ENCODE measurements at places on chromosomes 5 and 9. TPM values are rescaled to one million over a fixed set of nuclear protein-coding genes. Genes with fewer than 3 reads are reported as not detected.

GRCh38 chr5:179697993-179698934, 503 bp upstream of the CANX start:
- peak; percentile 98 for ATAC-seq

- peak; percentile 53 for ATAC-seq
Measured at GRCh38 chr5:151628112-151628823, 37.1 kb upstream of the FAT2 start.

- no peak for ATAC-seq
Measured at GRCh38 chr5:14675865-14676300, 11.4 kb downstream of the OTULIN start.

GRCh38 chr5:141783005-141783946, 94.9 kb downstream of the PCDH1 start:
- no peak for ATAC-seq

DNA sequence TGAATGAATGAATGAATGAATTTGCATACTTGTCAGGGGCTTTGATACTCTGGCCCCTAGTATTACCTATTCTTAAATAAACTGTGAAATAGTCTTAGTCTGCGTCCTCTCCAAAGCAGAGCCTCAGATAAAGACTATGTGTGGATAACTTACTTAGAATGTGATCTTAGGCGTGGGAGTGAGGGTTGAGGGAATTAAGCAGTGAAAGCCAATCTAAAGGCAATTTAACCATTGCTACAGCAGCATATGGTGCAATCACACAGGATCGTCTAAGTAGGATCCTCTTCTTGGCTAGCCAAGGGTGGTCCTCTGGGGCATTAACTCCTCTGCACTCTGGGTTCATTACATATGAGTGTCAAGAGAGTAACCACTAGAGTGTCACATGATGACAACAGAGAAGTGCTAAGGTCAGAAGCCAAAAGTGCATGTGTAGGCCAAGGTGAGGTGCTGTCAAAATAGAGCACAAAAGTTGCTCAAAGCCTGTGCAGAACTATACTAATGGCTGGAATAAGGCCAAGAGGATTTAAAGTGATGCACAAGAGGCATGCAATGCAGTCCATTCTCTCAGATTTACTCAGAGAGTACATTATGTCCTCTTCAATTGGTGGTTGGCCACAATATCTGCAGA, 274.4 kb upstream of the SEMA6A start:
- ATAC-seq = no peak

- no peak for ATAC-seq
Measured at GRCh38 chr9:79431019-79431679, 140.6 kb upstream of the TLE4 start.

DNA sequence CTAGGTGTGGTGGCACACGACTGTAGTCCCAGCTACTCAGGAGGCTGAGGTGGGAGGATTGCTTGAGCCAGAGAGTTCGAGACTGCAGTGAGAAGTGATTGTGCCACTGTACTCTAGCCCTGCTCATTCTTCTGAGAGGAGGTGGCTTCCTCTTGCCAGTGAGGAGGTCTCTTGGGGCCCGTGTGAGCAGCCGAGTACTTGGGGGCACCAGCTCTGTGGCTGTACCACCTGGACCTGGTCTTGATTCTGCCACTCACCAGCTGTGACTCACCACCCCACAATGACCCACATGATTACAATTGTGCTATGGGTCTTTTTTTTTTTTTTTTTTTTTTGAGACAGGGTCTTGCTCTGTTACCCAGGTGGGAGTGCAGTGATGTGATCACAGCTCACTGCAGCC, 18.0 kb upstream of the CRB2 start:
- ATAC-seq = no peak

DNA sequence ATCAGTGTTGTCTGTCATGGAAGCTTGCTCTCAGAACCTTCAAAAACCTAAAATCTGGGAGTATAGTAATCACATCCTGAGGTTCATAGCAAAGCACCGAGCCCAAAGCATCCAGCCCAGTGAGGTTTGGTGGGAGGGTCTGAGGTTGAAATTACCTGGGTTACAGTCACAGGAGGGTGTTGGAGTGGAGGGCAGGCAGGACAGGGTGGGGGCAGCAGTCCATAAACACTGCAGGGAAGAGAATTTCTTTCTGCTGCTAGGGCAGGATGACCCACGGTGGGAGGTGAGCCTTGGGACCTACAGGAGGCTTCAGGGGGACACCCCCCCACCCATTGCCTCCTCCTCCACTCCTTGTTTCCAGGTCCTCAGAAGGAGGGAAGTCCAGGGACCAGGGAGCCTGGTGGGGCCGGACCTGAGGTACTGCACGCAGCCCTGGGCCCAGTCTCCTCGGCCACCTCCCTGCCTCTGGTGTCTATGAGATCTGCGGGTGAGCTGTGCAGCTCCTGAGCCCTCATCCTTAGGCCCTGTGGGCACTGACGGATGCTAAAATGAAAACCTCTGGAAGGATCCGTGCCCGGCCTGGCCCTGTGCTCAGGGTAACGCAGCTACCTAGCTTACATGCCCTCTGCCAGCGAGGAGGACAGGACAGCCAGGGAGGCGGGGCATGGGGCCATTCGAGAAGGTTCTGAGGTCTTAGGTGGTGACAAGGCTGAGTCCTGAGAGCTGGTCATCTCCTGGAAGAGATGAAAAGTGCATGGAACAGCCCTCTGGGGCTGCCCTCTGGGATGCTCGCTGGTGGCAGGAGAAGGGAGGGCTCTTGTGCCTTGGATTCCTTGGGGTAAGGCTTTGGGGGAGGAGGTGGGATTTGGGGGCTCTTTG, 1.8 kb upstream of the ADCY2 start:
- ATAC-seq = no peak

DNA sequence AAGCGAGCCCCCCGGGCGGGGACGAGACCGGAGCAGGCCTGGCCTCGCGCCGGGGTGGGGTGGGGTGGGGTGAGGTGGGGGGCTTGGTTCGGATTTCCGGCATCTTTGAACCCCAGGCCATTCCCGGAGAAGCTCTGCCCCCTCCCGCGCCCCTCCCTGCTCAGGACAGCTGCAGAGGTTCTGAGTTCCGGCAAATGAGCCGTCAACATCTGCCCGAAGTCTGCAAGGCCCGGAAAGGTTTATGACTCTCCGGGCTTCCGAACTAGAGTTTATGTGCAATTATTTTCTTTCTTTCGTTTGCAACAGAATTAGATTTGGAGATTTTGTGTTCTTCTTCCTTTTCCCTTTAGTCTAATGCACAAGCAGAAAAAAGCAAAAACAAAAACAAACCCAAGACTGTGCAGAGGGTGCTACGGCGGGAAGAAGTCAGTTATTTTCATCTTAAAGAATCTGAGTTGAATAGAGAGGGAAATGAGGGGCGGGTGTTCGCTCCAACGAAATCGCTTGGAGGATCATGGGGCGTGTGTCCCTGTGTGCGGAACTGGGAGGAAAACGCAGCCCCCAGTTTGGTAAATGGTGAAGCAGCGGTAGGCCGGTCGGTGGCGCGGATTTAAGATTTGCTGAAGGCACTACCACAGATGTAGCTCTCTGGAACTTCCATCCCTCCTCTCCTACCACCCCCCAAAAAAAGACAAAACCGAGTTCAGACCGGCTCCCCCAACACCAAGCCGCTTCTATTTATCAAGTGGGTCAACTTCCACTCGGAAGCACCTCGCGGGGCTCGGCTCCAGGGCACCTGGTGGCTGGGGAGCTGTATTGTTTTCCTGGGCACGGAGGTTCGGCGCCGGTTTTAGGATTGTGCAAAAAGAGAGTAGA, 4.8 kb downstream of the LHX2 start:
- ATAC-seq = no peak

DNA sequence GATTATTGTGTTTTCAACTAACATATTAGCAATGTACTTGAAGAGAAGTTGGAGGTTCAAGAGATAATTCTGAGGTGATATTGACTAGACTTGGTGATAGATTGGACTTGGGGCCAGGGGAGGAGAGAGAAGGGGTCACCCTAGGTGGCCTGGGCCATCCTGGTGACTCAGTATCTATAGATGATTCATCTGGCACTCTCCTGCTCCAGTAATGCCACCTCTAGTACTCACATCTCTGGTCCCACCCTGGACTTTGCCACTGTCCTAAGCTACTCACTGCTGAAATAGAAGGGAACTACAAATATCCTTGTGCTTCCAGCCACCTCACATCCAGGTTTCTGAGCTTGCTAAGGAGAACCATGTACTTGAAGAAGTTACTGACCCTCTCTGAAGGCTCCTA, 249.9 kb downstream of the ARRDC3 start:
- no peak for ATAC-seq

GRCh38 chr9:89564346-89564878, 40.4 kb upstream of the GADD45G start:
- no peak for ATAC-seq

GRCh38 chr5:173634465-173634983, 18.1 kb upstream of the BOD1 start:
- no peak for ATAC-seq

GRCh38 chr9:13447843-13448422, 168.4 kb upstream of the MPDZ start:
- ATAC-seq = no peak

- no peak for ATAC-seq
Measured at GRCh38 chr5:56620903-56621677, 194.3 kb upstream of the MAP3K1 start.

DNA sequence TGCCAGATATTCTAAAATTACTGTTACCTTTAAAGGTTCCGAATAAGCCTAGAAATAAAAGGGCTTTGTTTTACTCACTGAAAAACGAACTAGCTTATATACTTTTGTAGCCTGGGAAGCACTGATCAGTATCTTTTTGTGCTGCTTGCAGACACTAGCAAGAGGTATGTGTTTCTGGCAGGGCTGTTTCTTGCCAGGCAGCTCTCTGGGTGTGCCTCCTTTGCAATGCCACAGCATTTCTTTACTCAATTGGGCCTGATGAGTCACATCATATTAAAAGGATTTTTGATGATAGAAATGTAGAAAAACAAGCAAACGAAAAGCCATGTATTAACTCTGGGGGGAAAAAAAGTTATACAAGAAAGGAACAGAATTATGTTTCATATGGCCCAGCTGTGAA, 35.6 kb downstream of the CD180 start:
- ATAC-seq = peak; percentile 53

- no peak for ATAC-seq
Measured at GRCh38 chr9:126836216-126836615, 24.2 kb upstream of the ZBTB34 start.

- no peak for ATAC-seq
Measured at GRCh38 chr5:125581311-125581710, 834.9 kb upstream of the ZNF608 start.

- no peak for ATAC-seq
Measured at GRCh38 chr5:81156732-81157131, 76.4 kb upstream of the CKMT2 start.

- no peak for ATAC-seq
Measured at GRCh38 chr9:119195521-119195920, 173.7 kb downstream of the BRINP1 start.

DNA sequence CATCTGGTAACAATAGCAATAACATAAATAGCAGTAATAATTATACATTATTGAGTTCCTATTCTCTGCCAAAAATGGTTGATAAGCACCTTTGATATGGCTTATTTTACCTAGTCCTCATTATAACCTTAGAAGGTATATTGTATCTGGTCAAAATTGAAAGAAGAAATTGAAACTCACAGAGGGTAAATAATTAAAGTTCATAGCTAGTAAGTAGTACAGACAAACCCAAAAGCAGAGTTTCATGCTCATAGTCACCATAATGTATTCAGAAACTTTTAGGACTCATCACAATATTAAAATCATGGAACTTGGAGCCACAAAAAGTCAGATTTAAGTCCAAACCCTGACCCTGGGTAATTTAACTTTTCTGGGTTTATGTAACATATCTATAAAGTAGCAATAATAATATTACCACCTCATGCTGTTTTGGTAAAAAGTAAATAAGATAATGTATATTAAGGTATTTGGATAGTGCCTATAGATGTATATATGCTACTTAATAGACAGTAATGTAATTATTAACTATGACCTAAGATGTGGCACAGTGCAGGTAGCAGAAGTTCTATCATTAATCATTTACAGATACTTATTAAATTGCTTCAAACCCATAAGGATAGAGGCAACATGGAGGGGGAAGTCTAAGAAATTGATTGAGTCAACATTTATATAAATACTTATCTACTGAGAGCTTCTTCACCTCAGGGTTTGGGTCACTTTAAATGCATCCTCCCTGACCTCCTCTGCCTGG, 32.4 kb downstream of the STK32A start:
- no peak for ATAC-seq

GRCh38 chr9:21053851-21054250, 22.4 kb upstream of the HACD4 start:
- ATAC-seq = no peak

GRCh38 chr5:109701792-109702191, 12.1 kb downstream of the MAN2A1 start:
- no peak for ATAC-seq

GRCh38 chr9:133306242-133307204, 29.5 kb downstream of the SURF6 start:
- no peak for ATAC-seq

- ATAC-seq = no peak
Measured at GRCh38 chr9:76904661-76905457, 1.1 kb downstream of the PRUNE2 start.

- no peak for ATAC-seq
Measured at GRCh38 chr5:123391009-123391408, 32.2 kb downstream of the CEP120 start.

GRCh38 chr9:89436326-89436725, 61.6 kb downstream of the SEMA4D start:
- no peak for ATAC-seq

- no peak for ATAC-seq
Measured at GRCh38 chr5:174692982-174693422, 31.4 kb upstream of the MSX2 start.

DNA sequence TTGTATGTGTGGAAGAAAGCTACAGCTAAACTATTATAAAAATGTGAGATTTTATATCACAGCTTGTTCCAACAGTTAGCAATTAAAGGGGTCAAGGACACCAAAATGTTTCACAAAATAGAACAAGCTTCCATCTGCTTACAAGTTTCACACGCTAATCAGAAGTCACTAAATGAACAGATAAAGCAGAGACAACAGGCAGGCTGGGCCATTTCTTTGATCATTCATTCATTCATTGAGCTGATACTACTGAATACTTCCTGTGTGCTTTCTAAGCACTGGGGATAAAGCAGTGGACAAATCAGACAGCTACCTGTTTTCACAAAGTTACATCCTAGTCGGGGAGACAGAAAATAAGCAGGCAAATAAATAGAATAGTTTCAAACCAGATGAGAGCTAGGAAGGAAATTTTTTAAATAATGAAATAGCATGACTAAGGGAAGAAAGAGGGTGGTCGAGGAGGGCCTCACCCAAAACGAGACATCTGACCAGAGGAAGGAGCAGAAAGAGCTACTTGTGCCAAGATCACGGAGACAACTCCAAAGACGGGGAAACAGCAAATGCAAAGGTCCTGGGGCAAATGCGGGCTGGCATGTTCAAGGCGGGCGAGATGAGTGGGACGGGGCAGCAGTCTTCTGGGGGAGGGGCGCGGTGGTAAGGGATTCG, 1.2 kb downstream of the MAPK9 start:
- no peak for ATAC-seq

The SH3TC2 gene
- total RNA-seq = 3.4 TPM

The PKD2L2 gene
- total RNA-seq = 0.15 TPM

The C1QTNF2 gene
- total RNA-seq = 1.5 TPM

The SLC6A3 gene
- not detected for total RNA-seq

The RMND5B gene
- total RNA-seq = 34.6 TPM

The P4HA2 gene
- total RNA-seq = 40.6 TPM

The QRFP gene
- total RNA-seq = not detected

The FANCG gene
- total RNA-seq = 7.2 TPM

The INSL4 gene
- total RNA-seq = not detected

The PRLR gene
- 0.16 TPM for total RNA-seq

The CDX1 gene
- not detected for total RNA-seq

The ZNF608 gene
- 31.3 TPM for total RNA-seq

The PLEKHG4B gene
- total RNA-seq = 0.66 TPM

The WDR31 gene
- 2.1 TPM for total RNA-seq

The PPP3R2 gene
- total RNA-seq = not detected

The UBE2B gene
- 42.2 TPM for total RNA-seq

The NR6A1 gene
- total RNA-seq = 0.40 TPM
